ENCODE measurements at places on chromosomes 12 and 14.

DNA sequence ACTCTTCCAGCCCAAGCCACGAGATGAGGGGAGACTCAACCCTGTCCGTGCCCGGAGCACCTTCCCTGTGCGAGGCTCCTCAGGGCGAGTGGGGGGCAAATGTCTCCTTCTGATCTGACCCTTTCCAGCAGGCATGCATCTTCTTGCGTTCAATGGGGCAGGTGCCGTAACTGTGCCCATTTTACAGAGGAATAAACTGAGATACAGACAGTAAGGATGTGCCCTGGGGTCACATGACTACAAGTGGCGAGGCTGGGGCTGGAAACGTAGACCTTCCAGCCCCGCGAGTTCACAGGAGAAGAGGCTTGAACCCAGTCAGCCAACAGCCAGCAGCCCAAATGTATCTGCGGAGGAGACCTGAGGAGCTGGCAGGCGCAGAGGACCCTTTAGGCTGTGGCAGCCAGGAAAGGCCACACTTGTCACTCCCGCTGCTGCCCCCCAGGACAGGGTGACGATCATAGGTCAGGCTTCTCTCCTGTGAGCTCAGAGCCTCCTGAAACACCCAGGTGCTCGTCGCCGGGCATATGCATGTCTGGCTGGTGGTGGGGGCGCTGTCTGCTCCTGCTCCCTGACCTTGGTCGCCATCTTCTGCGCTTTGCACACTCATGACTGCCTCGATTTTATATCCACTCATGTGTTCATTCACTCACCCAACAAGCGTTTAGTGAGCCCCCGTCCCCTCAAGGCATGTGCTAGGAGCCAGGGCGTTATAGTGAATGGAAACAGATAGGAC lies 41.7 kb downstream of the CCDC88C start:
- no peak for DNase-seq

GRCh38 chr14:32017587-32017986 lies 59.5 kb upstream of the ARHGAP5 start:
- DNase-seq = no peak

- no peak for DNase-seq
These were observed 612.0 kb downstream of the VRK1 start for GRCh38 chr14:97408937-97409815.

- no peak for DNase-seq
These were observed 5.6 kb downstream of the CNOT2 start for GRCh38 chr12:70248876-70249275.

- DNase-seq = no peak
These were observed 159.4 kb downstream of the SPTSSA start for GRCh38 chr14:34302654-34303053.

GRCh38 chr12:104355630-104356029 lies 52.1 kb downstream of the EID3 start:
- DNase-seq = no peak

GRCh38 chr12:66320996-66321395 lies 18.7 kb downstream of the HELB start:
- no peak for DNase-seq

- no peak for DNase-seq
These were observed 39.4 kb downstream of the PARP11 start for GRCh38 chr12:3833670-3834310.

GRCh38 chr12:109678719-109679118 lies 34.9 kb upstream of the FAM222A start:
- peak; percentile 14 for DNase-seq

DNA sequence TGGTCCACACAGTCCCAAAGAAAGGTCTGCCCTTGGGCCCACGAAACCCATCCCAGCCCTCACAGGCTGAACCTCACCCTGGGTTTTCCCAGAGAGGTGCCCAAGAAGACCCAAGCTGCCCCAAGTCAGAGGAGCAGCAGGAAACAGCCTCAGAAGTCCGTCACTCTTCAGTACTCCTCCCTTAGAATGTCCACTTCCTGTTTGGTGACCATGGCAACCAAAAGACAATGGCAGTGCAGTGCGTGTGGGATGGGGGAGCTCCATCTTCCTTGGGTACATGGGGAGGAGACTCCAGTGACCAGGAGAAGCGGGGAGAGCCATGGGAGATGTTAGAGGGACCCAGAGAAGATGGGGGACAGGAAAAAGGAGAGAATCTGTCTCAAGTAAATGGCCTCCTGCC lies 11.3 kb downstream of the SELPLG start:
- no peak for DNase-seq

DNA sequence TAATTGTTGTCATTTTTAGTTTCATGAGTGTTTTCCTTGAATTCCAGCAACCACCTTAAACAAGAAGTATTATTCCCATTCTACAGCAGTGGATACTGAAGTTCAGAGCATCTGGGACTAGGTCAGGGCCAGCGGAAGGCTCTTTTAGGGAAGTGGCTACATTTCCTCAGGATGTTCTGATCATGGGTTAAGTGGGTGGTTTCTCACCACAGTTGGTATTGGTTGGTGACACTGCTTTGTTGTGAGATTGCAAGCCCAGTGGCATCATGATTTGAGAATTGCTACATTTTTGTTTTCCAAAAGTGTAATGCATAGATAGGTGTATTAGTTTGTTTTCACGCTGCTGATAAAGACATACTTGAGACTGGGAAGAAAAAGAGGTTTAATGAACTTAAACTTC lies 47.1 kb downstream of the SYNE2 start:
- DNase-seq = no peak

GRCh38 chr12:94873734-94874517 lies 129.6 kb downstream of the NDUFA12 start:
- peak; percentile 86 for DNase-seq

GRCh38 chr12:13790317-13790716 lies 191.1 kb downstream of the GRIN2B start:
- DNase-seq = no peak

GRCh38 chr14:35124127-35124526 lies 1.8 kb downstream of the PRORP start:
- no peak for DNase-seq

DNA sequence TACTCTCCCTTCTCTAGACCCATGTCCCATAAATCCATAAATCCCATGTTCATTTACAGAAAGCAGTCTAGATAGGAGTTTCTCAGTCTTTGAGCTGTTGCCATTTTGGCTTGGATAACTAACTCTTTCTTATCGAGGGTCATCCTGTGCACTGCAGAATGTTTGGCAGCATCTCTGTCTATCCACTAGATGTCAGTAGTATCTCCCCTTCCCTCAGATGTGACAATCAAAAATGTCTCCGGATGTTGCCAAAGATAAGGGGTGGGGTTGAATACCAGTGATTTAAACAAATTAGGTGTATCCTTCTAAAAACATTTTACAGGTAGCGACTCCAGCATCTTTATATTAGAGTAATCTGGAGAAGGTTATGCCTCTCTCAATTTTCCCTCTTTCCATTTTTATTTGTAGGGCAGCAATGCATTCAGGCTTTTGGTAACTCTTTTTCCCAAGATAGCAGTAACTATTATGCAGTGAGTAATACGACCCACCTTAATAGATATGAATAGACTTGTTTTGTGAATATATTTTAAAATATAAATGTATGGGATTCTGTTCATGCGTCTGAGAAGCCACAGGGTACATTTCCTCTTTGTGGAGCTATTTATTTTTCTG lies 100.7 kb downstream of the LRRK2 start:
- no peak for DNase-seq
